Glutamatergic neuron (in vitro differentiated cells): ENCODE measurements at places on chromosomes 6 and 20.

- DNase-seq: no peak
Observed at GRCh38 chr6:158259136-158259535, 53.1 kb upstream of the TULP4 start.

GRCh38 chr6:111566873-111567517 is 38.7 kb downstream of the TRAF3IP2 start:
- no peak for DNase-seq

DNA sequence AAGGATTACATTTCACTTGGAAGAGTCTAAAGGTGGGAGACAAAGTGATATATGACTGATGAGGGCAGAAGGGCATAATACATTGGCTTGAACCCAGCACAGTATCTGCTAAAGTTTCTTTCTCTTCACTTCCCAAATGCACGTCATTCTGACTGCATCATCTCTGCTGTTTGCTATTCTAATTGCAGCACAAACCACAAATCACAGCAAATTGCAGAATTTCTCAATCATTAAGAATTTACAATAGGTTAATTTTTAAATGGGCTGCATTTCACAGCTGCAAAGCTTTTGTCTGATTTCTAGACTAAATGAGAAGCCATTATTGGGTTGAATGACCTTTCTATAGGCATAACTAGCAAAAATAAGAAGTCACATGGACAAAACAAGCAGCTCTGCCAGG is 337.0 kb downstream of the RNGTT start:
- no peak for DNase-seq

DNA sequence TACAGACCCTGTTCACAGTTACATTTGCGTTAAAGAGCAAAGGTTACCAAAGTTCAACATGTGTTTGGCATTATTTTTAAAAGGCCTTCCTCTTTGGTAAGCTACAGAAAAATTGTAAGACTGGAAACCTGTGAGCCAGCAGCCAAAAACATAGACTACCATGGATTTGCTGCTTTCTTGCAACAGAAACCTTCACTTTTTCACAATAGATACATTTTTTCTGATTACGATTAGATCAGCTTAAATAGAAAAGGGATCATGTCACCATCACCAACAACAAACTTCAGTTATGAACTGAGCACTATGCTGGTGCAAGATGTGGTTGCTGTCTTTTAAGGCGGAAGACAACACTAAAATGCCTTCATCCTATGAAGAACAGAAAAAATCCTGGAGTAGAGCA is 112.3 kb upstream of the MARCKS start:
- no peak for DNase-seq

- DNase-seq: no peak
Observed at GRCh38 chr20:34415079-34415478, 52.0 kb downstream of the ITCH start.

GRCh38 chr6:84460491-84460890 is 233.0 kb upstream of the CEP162 start:
- DNase-seq: no peak
